AG09319 (cell line): ENCODE measurements at places on chromosomes 4 and X.

DNA sequence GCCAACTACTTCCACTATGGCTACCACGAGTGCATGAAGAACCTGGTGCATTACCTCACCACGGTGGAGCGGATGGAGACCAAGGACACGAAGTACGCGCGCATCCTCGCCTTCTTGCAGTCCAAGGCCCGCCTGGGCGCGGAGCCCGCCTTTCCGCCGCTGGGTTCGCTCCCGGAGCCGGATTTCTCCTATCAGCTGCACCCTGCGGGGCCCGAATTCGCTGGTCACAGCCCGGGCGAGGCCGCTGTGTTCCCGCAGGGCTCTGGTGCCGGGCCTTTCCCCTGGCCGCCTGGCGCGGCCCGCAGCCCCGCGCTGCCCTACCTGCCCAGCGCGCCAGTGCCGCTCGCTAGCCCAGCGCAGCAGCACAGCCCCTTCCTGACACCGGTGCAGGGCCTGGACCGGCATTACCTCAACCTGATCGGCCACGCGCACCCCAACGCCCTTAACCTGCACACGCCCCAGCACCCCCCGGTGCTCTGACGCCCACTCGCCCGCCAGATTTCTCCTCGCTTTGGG lies 2.1 kb downstream of the HELT start:
- no peak for DNase-seq

DNA sequence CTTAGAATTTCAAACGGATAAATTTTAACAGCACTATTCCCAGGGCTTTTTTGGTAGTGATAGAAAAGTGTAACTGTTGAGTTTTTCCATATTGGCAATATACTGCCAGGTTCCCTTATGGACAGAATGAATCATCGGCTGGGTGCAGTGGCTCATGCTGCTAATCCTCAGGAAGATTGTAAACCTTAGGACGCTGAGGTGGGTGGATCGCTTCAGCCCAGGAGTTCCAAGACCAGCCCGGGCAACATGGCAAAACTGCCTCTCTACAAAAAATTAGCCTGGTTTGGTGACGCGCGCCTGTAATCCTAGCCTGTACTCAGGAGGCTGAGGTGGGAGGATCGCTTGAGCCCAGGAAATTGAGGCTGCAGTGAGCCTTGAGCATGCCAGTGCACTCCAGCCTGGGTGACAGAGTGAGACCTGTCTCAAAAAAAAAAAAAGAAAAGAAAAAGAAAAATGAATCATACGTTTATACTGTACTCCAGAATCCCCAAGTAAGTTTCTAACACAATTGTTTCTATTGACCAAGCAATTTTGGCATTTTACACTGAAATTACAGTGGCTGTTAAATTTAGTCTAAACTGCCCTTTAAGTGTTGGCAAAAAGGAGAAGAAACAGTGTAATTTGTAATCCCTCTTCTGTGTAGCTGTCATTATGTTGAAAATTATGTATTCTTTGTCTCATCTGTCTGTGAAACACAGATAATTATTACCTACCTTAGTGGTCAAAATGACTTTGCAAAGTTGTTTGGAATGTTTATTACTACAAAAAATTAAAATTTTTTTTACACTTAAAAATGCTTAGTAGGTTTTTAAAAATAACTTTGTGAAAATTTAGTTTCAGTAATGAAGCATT lies 1.8 kb downstream of the SLC30A9 start:
- no peak for DNase-seq

DNA sequence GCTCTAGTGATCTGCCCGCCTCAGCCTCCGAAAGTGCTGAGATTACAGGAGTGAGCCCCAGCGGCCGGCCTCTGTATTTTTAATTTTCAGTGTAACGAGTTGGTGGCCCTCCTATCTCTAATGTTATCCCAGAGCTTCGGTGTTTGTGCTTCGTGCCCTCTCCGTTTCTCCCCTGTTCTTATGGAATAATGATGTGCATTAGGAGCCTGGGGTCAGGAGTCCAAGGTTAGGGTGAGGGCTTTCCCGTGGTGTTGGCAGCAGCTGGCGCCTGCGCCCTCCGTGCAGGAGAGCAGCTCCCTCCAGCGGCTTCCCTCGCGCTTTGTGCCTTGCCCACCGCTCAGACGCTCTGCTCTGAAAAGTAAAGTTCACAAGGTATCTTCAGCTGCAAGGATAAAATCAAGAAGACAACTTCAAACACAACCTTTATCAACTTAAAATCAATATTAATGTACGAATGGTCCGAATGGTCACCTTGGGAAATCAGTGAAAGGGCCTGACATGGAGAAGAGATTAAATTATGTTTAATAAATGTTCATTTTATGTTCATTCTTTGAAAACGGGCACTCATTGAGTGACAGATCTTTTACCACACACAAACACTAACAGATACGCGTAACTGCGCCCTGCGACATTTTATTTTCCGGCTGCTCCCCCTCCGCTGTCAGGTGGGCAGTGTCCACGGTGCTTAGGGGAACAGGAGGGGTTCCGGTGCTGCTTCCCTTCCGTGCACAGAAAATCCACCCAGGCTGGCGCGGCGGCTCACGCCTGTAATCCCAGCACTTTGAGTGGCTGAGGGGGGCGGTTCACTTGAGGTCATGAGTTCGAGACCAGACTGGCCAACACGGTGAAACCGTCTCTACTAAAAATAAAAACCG lies 62.4 kb downstream of the TRAPPC11 start:
- DNase-seq = no peak

- DNase-seq = no peak
Measured at GRCh38 chr4:125985856-125986255, 671.1 kb downstream of the FAT4 start.

GRCh38 chr4:68963374-68963773 lies 11.8 kb upstream of the UGT2A3 start:
- no peak for DNase-seq

DNA sequence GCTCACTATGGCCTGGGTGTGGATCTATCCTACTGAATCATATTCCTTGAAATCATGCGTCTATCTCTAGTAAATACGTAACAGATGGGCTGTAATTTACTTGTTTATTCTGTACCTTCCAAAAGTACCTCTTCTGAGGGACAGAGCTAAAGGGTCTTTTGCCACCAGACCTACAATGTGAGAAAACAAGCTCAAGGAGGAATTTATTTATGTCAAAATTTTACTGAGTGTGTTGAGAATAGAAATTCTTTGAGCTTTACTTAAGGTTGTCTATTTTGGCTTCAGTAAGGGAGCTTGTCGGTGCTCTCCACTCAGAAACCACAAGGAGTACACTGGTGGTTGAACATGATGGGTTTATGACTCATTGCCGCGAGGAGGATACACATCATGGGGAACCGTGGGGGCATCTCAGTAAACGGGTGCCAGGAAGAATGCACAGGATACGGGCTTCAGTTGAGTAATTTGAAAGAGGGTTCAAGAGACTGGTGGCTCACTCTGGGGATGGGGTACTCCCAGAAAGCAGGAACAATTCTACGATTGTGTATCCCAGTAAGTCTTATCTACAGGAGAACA lies 3.0 kb downstream of the ANK2 start:
- DNase-seq = no peak

GRCh38 chrX:38959736-38960135 lies 158.5 kb downstream of the MID1IP1 start:
- DNase-seq = no peak

DNA sequence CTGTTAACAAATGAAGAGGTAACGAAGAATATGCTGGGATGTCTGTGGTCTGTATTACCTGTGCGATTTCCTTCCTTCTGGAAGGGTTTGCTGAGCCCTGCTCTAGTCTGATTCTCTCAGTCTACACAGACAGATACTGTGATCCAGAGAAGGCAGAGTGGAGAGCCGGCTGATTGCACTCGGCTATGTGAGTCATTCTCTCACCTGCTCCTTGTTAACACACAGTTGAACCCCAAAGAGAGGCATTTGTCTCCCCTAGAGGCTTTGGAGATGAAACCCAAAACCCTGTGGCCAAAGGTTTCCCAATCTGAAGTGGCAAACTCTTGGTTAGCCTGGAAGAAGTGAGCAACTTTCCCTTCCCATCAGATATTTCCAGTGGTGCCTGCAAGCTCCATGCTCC lies 78.1 kb upstream of the GPC4 start:
- no peak for DNase-seq

DNA sequence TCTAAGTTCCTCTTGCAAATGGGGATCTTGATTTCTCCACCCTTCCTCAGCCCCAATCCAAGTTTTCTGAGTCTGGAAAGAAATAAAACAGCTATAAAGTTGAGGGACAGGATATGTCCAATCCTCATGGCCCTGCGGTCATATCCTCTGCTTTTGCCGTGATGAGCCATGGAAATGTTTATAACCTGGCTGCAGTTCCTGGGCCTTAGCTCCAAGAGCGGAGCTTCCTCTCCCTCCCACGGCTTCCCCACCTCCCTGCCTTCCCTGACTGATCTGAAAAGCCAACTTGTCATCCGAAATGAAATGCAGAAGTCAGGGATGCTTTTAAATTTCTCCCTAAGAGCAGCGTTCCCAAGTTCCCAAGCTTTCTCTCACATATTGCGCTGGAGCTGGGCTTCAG lies 221.5 kb upstream of the SFRP2 start:
- no peak for DNase-seq

- no peak for DNase-seq
Measured at GRCh38 chr4:1418494-1419285, 12.4 kb upstream of the NKX1-1 start.

- no peak for DNase-seq
Measured at GRCh38 chrX:79415056-79415455, 47.9 kb upstream of the ITM2A start.

DNA sequence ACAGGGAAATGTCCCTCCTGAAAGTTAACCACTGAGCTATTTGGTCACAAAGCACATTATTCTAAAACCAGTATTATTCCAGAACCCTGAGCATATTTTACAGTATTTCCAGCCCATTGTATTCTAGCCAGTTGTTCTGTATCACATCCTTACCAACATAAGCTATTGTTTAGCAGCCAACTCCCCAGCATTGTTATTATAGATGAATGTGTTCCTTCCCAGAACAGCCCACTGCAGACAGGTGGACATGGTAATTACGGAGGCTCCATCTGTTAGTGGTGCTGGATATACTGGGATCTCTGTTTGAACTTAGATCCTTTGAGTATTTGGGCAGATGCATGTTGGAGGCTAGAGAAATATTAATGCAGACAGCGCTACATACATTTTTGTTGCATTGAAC lies 126.1 kb downstream of the MGST2 start:
- no peak for DNase-seq

DNA sequence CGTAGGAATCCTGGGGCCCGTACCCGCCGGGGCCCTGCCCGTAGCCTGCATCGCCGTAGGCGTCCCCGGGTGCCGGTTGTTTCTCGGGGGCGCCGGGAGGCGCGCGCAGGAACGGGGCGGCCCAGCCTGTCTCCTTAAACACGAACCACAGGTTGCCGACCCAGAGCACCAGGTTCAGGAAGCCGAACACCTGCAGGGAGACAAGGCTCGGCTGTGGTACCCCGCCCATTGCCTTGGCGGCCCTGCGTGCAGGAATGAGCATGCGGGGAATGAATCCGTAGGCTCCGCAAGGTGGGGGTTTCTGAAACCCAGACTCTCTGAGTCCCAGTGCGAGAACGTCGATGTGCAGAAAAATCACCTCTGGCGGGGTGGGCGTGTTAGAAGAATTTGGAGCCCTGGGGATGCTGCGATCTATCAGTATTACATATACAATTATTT lies 5.4 kb upstream of the PRICKLE3 start:
- DNase-seq = no peak

- no peak for DNase-seq
Measured at GRCh38 chr4:58514299-58514698, 1404.1 kb upstream of the IGFBP7 start.

- DNase-seq = no peak
Measured at GRCh38 chr4:186079694-186080093, 10.7 kb downstream of the TLR3 start.

- DNase-seq = no peak
Measured at GRCh38 chrX:106619797-106620196, 8.0 kb downstream of the RADX start.

DNA sequence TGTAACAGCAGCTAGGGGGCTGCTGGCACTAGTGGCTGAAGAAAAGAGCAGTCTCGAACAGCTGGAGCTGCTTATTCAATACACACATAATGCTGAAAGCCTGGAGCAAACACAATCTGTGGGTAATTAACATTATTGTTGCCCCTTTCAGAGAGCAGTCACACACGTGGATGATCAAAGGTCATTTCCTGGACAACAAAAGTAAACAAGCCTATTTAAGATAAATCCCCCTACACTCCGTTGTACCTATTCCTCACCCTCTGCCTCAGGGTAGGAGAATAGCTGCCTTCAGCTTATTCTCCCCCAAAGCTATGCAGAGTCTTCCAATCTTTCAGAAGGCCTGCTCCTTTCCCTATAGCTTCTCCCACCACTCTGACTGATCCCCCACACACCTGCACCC lies 803.9 kb downstream of the C4orf33 start:
- no peak for DNase-seq

DNA sequence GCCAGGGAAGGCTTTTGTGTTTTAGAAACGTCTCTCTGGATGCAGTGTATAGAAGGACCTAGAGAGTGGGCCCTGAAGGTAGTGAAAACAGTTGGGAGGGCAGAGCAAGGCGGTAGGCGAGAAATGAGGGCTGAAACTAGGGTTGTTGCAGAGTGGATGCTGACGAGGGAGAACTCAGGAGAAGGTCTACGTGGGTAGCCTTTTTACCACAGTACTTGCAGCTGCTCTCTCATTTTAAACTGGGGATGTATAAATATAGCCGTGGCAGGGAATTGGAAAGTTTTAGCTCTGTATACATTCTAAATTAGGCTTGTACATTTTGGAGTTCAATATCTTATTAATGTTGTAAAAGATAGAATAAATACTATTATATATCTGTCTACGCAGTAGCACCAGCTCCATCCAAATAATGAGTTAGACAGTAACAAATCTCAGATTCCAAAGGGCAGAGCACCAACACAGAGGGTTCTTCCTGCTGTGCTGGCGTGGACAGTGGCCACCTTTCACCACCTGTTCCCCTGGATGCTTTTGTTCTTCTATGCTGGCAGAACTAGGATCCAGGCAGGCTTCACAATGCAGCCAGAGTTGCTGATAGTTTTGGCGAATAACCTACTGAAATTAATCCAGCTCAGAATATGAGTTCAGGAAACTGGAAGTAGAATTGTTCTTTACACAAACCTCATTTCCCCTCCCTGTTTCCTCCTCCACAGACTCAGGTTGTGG lies 31.7 kb downstream of the CCNG2 start:
- no peak for DNase-seq

DNA sequence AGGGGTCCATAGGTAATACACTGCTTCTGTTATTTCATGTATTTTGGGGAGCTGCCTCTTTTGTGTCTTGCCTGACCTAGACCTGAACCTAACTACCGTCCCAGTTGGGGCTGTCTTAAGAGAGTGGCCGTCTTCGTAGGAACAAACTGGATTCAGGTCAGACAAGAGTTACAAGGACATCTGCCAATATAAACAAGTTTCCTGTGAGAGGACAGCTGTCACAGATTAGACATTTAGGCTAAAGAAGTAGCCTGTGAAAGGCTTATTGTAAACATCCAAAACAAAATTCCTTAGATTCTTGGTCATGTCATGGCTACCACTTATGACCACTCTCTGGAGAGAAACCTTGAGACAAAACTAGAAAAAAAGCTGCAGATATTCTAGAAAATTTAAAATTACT lies 797.6 kb upstream of the AADAT start:
- DNase-seq = no peak

GRCh38 chr4:183430317-183430993 lies 14.0 kb upstream of the CDKN2AIP start:
- DNase-seq = no peak
